ENCODE measurements at places on chromosomes 1 and 21.
A peak's percentile ranks its signal among the peaks of the same experiment; 100 is the strongest.

- no peak for DNase-seq
These were observed 6.9 kb downstream of the PLA2G2D start for GRCh38 chr1:20112279-20113000.

GRCh38 chr1:98221923-98222322 is 301.1 kb upstream of the DPYD start:
- DNase-seq: no peak

- no peak for DNase-seq
These were observed 692.2 kb downstream of the USP25 start for GRCh38 chr21:16421965-16422364.

- peak; percentile 58 for DNase-seq
These were observed 20.9 kb upstream of the HSPA13 start for GRCh38 chr21:14403681-14404318.

- no peak for DNase-seq
These were observed 45.3 kb downstream of the PKP1 start for GRCh38 chr1:201328576-201328975.

- no peak for DNase-seq
These were observed at the start of gene CDC42BPA for GRCh38 chr1:227318016-227318852. TSS of gene CDC42BPA (minus strand) at chr1:227318492. CDS start at chr1:227317182, 1,310 bp downstream.

DNA sequence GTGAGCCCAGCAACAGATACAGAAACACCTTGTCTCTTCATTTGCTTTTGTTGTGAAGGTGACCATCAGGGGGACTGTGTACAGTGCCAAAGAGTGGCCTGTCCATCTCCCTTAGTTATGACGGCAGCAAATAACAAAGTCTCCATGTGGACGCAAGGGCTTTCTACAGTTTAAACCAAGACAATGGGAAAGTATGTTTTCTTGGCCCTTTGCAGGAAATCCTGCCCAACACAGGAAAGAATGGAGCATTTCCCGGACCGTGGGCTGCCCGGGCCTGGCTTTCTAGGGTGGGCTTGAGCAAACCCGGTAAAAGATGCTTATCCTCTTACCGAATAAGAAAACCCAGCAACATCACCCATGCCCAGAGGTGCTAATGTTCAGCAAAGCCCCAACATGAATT is 87.3 kb downstream of the ZBTB18 start:
- DNase-seq: no peak

DNA sequence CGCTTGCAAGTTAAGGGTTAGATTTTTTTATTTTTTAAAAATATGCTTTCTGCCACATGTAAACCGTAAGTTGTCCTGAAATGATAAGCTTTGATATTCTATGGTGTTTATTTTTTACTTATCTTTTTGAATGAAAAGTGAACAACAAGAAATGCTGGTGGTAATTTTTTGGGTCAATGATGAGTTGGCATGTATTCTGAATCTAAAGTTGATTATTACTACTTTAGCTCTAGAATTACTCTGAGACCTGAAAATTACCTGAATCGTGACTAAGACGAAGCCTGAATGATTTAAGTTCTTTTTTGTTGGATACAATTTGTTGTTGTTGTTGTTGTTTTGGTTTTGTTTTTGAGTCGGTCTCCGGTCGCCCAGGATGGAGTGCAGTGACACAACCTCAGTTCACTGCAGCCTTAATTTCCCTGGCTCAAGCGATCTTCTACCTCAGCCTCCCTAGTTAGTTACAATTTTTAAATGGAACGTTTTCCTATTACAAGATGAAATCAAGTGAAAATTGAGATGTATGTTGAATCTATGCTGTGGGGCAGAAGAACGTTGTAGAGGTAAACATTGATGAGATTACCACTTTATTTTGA is 941 bp downstream of the RABGGTB start:
- no peak for DNase-seq

DNA sequence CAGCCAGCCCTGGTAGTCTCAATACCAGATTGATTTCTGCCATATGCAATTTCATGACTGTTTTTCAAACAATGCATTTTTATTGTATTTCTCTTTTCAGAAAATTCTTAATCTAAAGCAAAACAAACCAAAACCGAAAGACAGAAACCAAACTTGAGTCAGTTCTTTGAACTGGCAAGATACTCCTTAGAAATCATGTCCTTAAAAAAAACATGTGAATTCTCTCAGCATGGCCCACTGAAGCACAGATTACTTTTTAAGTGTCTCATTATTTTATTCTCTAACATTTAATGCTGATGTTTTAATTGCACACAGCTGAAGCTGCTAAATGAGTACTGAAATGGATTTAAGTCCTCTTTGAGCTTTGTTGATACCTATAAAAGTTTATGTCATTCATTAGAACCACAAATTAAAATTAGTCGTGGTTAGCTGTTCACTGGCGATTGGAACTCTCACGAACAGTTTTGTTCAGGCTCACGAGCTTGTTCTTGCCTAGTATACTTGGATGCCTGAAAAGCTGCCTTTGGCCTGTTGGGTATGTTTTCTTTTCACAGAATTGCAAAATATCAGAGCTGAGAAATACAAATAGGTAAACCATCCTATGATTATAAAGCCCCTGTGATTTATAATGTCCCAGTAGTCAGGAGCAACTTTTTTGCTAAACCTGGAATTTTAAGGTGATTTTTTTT is 87.5 kb downstream of the CAMTA1 start:
- peak; percentile 18 for DNase-seq

DNA sequence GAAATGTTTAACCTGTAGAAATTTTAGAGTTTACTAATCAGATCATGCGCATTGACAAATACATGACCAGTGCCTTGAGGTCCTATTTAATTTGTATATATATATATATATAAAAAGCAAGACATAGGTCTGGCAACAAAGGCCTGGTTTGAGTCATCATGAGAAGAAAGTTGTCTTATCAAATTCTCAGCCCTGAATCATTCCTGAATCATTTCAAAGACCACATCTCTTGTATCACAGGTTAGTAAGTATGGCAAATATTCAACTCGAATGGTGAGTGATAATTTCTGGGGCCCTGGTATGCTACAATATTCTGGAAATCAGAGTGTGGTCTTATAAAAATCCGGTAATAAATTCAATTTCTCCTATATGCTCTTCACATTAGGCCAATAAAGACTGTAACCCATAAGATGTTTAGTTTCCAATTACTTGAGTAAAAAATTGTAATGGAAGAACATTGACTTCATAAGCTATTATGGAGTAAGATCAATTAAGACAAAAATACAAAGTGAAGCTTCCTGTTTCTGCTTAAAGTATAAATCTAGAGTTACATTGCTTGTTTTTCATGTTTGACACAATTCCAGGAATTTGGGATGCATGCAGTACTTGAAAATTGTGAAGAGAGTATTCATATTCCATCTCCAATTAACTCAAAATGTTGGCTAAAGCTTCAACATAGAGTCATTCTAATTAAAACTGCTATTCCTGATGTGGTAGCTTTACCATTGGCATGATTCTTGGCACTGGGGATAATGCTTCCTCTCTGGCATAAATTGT is 309.4 kb downstream of the BRINP3 start:
- DNase-seq: no peak

- DNase-seq: no peak
These were observed 58.6 kb upstream of the PLXNA2 start for GRCh38 chr1:208302699-208303238.

DNA sequence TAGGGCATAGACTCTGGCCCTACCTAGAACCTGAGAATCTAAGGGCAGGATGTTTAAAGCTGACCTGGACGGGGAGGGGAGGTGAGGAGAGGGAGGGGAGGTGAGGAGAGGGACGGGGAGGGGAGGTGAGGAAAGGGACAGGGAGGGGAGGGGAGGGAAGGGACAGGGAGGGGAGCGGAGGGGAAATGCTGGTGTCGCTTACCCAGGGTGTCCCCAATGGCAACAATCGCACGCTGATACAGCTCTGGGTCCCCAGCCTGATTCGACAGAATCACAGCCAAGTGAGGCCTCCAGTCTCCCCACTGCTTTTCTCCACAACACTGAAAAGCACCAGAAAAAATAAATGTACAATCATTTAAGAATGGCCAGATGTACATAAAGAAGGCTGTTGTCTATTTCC is 22.2 kb downstream of the SEC16B start:
- no peak for DNase-seq

DNA sequence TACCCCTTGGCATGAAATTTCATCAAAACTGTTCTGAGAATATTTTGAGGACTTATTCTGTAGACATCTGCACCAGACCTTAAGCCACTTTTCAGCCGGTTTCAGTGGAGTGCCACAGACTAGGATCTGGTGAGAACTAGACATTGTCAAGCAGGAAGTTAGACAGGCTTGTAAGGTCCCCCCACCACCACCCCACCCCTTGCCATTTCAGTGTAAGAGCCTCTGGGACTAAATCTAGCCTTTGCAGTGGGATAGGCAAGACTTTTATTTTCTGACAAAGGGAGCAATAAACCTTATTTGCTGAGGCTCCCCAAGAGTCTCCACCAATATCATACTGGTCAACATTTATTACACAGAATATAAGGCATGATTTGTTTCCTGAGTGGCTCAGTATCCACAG is 77.9 kb upstream of the EXO1 start:
- DNase-seq: peak; percentile 5

DNA sequence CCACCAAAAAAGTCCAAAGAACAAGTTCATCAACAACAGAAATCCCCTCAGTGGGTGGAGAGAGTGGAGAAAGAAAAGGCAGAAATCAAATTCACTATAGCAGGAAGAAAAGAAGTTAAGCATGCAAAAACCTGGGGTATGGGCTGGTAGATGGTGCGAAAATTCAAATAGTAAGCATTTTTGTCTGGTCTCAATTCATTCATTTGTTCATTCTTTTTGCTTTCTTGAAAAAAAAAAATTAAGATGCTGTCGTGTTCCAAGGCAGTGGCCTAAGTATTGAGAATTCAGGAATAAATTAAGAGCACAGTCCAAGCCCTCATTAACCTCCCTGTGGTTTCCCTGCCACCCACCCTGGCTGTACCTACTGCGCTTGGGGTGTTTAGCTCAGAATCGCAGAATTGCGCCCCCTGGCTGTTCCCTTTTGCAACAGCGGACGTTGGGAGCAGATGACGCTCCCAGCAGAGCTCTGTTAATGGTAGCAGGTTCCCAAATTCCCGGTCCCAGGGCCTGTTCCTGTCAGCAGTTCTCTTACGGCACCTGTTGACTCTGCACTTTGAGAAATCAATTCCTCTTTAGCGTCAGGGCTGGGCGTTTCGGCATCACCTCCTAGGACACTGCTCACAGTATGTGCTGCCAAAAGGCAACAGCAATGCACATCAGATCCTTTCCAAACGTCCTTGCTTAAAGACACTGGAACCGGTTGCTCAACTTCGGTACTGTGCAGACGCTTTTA is 34.0 kb upstream of the SSX2IP start:
- peak; percentile 41 for DNase-seq

GRCh38 chr1:86197206-86197855 is 40.8 kb upstream of the COL24A1 start:
- DNase-seq: no peak

GRCh38 chr1:1883092-1883873 is 7.6 kb downstream of the GNB1 start:
- no peak for DNase-seq

GRCh38 chr21:35470522-35470921 is 421.4 kb upstream of the RUNX1 start:
- no peak for DNase-seq

DNA sequence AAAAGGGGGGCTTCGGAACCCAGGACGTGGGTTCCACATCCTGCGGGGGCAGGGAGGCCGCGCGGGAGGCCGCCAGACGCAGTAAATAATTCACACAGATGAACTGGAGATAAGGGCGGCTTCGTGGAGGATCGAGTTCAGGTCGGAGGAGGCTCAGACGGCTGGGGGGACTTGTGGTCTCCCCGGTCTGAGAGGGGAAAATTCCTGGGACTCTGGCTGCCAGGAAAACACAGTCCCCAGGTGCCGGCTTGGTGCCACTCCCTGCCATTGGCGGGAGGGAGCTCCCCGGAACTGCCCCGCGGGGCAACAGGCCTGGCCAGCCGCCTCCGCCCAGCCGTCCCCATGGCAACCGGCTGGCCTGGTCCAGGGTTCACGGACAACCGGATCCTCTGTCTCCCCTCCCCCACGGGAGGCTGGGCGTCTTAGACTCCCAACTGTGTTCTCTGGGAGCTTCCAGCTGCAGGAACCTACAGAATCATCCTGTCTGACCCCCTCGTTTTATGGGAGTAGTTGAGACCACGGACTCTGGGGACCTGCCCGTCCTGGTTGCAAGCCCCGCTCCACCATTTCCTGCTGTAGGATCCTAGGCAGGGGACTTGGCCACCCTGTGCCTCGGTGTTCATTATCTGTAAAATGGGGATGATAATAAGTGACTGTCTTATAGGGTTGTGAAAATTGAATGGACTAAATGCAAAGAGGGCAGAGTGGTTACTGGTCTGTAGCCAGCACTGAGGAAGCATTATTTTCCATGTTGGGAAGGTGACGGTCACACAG is 9.6 kb downstream of the CAMK2N1 start:
- no peak for DNase-seq

DNA sequence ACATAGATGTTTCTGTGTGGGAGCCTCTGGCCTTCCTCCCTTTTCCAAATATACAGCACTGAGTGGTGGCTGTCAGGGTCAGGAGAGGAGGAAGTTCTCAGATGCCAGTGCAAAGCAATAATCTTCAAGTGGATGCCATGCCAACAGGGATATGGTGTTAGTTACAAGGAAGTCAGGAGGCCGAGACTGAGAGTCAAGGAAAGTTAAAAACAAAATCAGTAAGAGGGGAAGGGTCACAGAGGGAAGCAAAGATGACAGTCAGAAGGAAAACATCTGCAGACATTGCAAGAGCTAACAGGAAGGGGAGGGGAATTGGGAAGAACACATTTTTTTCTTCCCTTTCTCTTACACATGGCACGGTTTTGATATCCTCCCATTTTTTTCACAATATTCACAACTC is 691.4 kb downstream of the ADGRL2 start:
- DNase-seq: no peak

DNA sequence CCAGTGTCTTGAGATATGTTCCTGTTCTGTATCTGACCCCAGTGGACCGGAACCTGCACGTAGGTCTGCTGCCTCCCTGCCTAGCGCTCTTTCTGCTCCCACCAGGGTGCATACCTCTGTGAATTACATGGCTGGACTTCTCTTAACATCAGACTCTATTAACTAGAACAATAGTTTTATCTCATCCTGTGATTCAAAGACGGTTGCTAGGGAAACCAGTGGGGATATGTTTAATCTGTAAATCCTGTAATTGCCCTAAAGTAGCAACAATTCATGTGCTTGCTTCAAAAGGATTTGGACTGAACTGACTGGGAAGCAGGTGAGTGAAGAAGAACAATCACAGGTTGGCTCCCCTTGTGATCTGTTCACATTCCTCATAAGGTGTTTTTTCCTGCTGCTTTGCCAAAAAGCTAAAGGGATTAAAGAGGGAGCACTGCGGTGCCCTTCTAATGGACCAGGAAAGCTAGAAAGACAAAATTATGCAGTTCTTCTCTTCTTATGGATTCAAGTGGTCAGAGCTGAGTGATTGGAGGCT is 52.7 kb upstream of the DIRAS3 start:
- no peak for DNase-seq

DNA sequence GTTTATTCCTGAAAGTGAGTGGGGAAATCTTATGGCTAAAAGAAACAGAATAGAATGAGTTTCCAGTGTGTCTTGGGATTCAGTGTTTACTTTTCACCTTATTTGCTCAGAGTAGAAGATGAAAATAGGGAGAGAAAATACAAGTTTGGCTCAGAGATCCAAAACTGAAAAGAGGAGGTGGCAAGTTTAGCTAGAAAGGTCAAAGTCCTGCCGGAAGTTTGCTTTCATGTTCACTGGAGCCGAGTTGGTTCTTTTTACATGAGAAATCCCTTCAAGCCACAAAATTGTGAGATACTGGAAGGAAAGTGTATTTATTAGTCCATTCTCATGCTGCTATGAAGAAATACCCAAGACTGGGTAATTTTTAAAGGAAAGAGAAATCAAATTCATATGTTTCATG is 604.6 kb downstream of the MRPL39 start:
- no peak for DNase-seq

- DNase-seq: no peak
These were observed 390.6 kb downstream of the KCTD3 start for GRCh38 chr1:215957663-215958062.

- DNase-seq: no peak
These were observed 231.4 kb downstream of the CHRM3 start for GRCh38 chr1:239617731-239618130.

All from GM12865 (cell line).